H1 (cell line): ENCODE measurements at places on chromosomes 3 and 15.
A peak's percentile ranks its signal among the peaks of the same experiment; 100 is the strongest.

DNA sequence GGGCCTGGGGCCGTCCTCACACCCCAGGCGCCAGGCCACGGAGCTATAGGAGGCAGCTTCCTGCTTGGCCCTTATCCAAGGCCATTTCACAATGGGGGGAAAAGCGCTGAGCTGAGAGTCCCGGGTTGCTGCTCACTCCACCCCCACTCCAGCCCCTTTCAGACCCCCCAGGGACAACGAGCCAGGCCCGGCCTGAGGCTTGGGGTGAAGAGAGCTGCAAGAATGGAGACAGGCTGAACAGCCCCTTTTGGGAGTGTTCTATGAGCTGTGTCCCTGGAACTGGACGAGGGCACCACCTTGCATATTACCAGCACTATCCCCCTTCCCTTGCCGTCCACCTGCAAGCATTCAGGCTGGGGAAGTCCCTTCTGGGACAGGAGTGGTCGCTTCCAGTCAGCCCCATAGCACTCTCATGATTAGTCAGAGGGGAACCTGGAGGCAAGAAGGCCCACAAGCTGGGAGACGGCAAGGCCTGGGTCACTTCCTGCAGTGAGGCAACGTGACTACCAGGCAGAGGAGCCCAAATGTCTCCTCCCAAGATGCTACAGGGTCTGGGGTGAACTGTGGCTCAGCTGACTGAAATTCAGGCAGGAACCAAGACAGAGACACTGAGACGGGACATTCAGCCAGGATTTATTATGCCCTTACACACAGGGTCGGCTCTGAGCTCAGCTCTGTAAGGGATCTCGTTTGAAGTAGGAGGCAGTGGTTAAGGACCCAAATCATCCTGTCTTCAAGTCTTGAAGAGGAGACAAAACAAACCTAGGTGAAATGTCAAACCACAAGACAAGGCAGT lies 8.6 kb upstream of the SRP14 start:
- peak; percentile 45 for DNase-seq
- H3K4me3 ChIP-seq: no peak overlapping the region
- H3K27ac ChIP-seq: no peak overlapping the region; the same call in 1 of the 2 replicates
- peaks cover 5% of the 10 kb centered on the region for H3K4me1 ChIP-seq
- H3K27me3 ChIP-seq: no peaks in the 10 kb centered on the region

DNA sequence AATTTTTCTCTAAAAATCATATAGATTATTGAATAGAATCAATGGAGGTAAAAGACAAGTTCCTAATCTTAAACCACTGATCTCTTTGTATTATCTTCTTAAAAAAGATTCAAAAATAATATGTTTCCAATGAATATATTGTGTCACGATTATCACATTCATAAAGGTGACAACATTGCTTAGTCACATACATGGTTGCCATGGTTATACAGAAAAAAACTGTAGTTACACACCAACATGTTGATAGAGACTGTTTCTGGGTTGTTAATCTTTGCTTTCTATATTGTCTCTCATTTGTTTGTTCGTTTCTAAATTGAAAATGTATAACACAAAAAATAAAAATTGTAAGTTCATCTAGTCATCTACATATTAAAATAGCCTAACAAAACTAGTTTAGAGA lies 376.0 kb upstream of the ALCAM start:
- no peaks in the 10 kb centered on the region for H3K27me3 ChIP-seq
- no peak overlapping the region for H3K4me3 ChIP-seq
- H3K27ac ChIP-seq: no peak overlapping the region

DNA sequence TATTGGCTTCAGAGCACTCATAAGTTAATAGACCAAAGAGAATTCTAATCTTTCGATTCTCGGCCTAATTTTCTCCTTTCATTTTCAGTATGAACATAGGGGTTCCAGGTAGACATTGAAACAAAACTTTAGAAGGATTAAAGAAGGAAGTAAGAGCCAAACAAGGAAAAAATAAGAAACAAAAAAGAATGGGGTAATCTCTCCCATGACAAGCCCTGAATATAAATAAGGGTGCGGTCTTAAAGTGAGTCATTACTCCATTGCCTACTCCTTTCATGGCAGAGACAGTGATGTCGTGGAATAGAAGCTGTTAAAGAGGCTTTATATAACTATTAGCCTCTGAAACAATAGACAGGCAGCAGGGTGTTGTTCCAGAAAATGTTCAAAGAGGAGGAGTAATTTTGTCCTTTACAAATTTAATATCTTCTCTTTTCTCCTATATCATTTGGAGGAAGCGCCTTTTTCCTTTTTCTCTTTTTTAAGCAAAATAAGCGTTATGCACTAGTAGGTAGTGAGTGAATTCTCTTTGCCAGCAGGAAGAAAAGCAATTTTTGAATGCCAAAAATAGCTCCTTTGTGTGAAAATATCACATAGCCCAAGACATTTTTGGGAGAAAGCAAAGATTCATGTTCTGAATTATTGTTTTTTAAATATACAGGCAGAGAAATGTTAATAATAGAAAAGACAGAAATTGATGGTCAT lies 607.9 kb upstream of the KCNMB2 start:
- no peak overlapping the region for H3K27ac ChIP-seq
- no peaks in the 10 kb centered on the region for H3K27me3 ChIP-seq
- no peaks in the 10 kb centered on the region for H3K4me1 ChIP-seq
- DNase-seq: no peak
- H3K4me3 ChIP-seq: no peak overlapping the region
- no peaks in the 10 kb centered on the region for H3K36me3 ChIP-seq

- 0 out of 2 replicates have a peak, but pooled peaks cover 4% of the 10 kb centered on the region for H3K27me3 ChIP-seq
- no peaks in the 10 kb centered on the region for H3K36me3 ChIP-seq
- no peak overlapping the region for H3K27ac ChIP-seq
Measured at GRCh38 chr15:67521783-67522568, 1.0 kb downstream of the C15orf61 start.

GRCh38 chr15:70514251-70514650 lies 249.1 kb downstream of the UACA start:
- no peak overlapping the region for H3K4me3 ChIP-seq
- H3K27me3 ChIP-seq: no peaks in the 10 kb centered on the region
- H3K4me1 ChIP-seq: no peaks in the 10 kb centered on the region
